ENCODE measurements at places on chromosomes 6 and 20. TPM values are rescaled to one million over a fixed set of nuclear protein-coding genes. Genes with fewer than 3 reads are reported as not detected.

GRCh38 chr6:132357120-132357519, 44.2 kb downstream of the MOXD1 start:
- no peak overlapping the region for H3K4me3 ChIP-seq
- peak overlapping the region; percentile 55 for H3K27ac ChIP-seq
- DNase-seq: peak; percentile 73
- no peaks in the 10 kb centered on the region for H3K27me3 ChIP-seq
- no peaks in the 10 kb centered on the region for H3K36me3 ChIP-seq

DNA sequence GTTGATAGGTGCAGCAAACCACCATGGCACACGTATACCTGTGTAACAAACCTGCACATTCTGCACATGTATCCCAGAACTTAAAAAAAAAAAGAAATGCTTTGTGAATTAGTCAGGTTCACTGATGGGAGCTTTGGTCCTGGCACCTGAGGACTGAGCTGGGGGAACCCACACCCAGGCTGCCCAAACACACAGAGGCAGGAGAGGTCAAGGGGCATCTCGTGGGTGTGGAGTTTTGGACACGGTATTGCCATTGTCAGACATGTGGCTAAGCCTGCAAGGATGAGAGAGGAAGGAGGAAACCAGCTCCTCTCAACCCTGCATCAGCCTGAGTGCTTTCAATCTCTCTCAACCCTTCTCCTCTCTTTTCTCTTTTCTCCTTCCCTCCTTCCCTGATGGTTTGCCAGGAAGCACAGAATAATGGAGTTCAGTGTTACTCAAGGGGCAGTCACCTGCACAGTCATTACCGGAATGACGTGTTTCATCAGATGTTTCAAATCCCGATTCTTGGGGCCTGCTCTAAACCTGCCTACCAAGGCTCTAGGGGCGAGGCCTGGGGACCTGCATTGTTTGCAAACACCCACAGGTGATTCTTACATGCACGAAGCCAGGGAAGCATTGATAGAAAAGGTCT, 89.9 kb upstream of the NEDD9 start:
- no peaks in the 10 kb centered on the region for H3K27me3 ChIP-seq
- DNase-seq: no peak
- no peak overlapping the region for H3K27ac ChIP-seq
- peaks cover 15% of the 10 kb centered on the region for H3K4me1 ChIP-seq
- H3K36me3 ChIP-seq: no peaks in the 10 kb centered on the region
- H3K4me3 ChIP-seq: no peak overlapping the region

DNA sequence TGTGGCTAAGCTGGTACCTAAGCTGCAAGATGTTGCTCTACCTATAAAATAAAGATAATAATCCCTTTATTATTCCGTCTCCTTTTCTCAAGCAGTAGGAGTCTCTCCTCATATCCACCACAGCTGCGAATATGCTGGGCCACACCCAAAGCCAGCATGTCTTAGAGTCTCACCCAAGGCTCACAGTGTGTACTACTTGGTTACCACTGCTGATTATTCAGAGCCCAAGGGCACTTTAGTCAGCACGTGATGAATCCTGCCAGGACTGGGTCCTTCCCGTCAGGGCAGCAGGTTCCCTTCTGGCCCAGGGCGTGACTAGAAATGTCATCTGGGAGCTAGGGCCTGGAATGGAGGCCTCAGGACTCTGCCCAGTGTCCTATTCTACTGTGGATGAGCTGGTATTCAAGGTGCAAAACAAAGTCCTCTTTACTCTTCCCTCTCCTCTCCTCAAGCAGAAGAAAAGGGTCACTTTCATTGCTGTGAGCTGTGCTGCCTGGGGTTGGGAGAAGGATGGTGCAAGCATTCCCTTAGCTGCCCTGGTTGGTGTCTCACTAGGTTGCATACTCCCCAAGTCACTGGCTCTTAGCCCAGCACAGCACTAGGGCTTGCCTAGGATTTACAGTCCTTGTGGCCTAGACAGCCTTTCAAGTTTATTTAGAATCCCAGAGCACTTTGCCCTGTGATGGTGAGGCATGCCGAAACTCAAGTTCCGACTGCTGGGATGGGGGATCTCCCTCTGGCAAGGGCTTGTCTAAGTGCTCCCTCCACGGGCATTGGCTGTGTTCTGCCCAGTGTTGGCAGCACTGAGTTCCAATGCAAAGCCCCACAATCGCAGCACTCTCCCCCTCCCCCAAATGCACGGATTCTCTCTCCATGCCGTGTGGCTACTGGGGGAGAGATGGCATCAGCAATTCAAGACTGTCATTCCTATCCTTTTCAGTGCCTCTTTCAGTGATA, 320.2 kb downstream of the BTBD9 start:
- H3K27ac ChIP-seq: no peak overlapping the region
- H3K27me3 ChIP-seq: no peaks in the 10 kb centered on the region
- no peaks in the 10 kb centered on the region for H3K4me1 ChIP-seq
- H3K36me3 ChIP-seq: no peaks in the 10 kb centered on the region
- no peak for DNase-seq
- H3K4me3 ChIP-seq: no peak overlapping the region

DNA sequence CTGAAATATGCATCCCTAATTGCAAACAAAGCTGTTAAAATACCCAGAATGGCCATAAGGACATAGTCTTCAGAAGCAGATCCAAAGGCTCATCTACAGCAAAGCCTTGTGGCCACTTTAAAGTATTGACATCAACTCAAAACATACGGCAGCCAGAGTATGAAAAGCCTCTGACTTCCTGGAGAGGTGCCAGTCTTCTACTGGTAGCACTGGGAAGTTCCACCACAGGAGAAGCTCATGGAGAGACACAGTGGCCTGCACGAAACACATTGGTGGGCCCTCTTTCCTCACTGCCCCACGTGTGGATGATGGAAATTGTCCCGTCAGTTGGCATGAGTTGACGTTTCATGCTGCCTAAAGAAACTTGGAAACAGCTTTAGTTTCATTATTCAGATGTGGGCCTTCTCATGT, 202.6 kb upstream of the HEY2 start:
- peaks cover 2% of the 10 kb centered on the region for H3K27me3 ChIP-seq
- no peak for DNase-seq
- H3K4me1 ChIP-seq: peaks cover 5% of the 10 kb centered on the region
- H3K36me3 ChIP-seq: no peaks in the 10 kb centered on the region
- no peak overlapping the region for H3K27ac ChIP-seq
- no peak overlapping the region for H3K4me3 ChIP-seq

Gene CYP21A2
- 0.32 TPM for total RNA-seq

- H3K4me1 ChIP-seq: peaks cover 17% of the 10 kb centered on the region
- no peaks in the 10 kb centered on the region for H3K27me3 ChIP-seq
- no peaks in the 10 kb centered on the region for H3K36me3 ChIP-seq
- H3K27ac ChIP-seq: peak overlapping the region; percentile 48
Observed at GRCh38 chr6:144898052-144898689, 613.0 kb downstream of the UTRN start.

DNA sequence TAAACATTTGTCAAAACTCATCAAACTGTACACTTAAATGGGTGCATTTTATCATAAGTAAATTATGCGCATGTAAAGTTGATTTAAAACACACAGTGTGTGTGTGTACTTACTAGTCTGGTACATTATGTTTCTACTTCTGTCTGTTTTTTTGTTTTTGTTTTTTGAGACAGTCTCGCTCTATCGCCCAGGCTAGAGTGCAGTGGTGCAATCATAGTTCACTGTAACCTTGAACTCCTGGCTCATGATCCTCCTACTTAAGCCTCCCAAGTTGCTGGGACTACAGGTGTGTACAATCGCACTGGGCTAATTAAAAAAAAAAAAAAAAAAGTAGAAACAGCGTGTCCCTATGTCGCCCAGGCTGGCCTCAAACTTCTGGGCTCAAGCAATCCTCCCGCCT, 23.0 kb upstream of the FKBP5 start:
- H3K27ac ChIP-seq: no peak overlapping the region
- H3K27me3 ChIP-seq: no peaks in the 10 kb centered on the region
- no peaks in the 10 kb centered on the region for H3K4me1 ChIP-seq
- no peaks in the 10 kb centered on the region for H3K36me3 ChIP-seq
- no peak for DNase-seq

DNA sequence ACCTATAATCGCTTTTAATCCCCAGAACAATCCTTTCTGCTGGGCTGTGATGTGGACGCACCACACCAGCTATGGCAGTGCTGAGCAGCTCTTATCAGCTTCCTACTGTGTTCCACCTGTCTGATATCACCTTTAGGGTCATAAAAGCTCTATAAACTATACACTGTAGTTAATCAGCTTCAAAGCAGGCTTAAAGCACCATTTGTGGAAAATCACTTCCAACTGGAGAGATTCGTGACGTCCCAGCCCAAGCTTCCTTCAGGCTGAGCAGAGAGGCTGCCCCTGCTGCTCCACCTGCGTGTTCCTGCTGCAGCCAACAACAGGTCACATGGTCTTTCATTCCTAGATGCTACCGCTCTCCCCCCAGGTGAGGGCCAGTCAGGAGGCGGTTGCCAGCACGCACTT, 156.5 kb downstream of the SMOC2 start:
- no peaks in the 10 kb centered on the region for H3K27me3 ChIP-seq
- no peaks in the 10 kb centered on the region for H3K4me1 ChIP-seq
- H3K4me3 ChIP-seq: no peak overlapping the region
- no peaks in the 10 kb centered on the region for H3K36me3 ChIP-seq
- DNase-seq: no peak

Gene HLA-DRA
- total RNA-seq: not detected

- H3K27me3 ChIP-seq: no peaks in the 10 kb centered on the region
- no peak overlapping the region for H3K4me3 ChIP-seq
- H3K4me1 ChIP-seq: no peaks in the 10 kb centered on the region
- no peak overlapping the region for H3K27ac ChIP-seq
Observed at GRCh38 chr6:4008324-4009047, 70.5 kb downstream of the FAM217A start.
